NCI-H2081 treated with DMSO at 0.1 percent for 48 hours (cell line): ENCODE measurements at places on chromosomes 12 and 14.
A peak's percentile ranks its signal among the peaks of the same experiment; 100 is the strongest.

DNA sequence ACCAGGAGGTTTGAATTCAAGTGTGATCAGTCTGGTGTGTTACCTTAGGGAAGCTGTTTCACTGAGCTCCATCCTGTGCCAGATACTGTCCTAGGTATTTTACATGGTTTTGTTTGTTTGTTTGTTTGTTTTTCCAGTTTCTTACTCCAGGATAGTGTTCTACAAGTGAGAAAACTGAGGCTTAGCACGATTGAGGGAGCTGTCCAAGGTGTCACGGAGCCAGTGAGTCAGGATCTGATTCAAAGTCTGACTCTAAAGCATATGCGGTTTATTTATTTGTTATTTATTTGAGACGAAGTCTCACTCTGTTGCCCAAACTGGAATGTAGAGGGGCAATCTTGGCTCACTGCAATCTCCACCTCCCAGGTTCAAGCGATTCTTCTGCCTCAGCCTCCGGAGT is 79.7 kb upstream of the GNG2 start:
- DNase-seq, result no peak

DNA sequence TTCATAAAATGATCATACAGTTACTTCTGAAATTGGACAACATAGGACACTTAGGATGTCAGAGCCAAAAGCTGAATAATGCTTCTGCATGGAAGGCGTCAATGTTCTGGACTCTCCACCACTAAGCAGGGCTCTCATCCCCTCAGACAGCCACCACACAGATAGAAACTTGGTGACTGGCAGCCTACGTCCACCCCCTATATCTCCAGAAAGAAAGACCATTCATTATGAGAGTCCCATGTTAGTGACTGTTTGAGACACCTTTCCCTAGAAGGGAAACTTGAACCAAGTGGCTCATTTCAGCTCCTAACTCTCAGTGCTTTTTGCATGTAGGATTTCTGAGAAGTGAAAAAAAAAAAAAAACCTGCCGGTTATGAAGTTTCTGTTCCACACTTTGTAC is 251.0 kb upstream of the FKBP4 start:
- DNase-seq, result no peak

GRCh38 chr14:100192250-100192671 is 32.8 kb upstream of the DEGS2 start:
- DNase-seq, result no peak

DNA sequence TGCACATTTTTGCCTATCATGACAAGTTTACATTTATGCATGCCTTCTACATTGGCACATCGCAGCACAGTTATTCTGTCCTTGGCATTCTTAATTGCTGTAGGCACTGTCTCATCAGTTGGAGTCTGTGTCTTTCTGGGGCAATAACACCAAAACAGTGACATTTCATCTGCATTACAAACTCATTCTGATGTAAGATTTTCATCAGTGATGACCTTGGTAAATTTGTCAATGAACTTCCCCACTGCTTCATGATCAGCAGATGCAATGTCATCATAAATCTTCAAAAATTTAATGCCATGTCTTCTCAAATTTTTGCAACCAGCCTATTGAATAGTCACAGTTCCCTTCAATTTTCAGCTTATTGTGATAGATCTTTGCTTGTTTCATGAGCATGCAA is 85.5 kb downstream of the CAPZA3 start:
- DNase-seq, result no peak

DNA sequence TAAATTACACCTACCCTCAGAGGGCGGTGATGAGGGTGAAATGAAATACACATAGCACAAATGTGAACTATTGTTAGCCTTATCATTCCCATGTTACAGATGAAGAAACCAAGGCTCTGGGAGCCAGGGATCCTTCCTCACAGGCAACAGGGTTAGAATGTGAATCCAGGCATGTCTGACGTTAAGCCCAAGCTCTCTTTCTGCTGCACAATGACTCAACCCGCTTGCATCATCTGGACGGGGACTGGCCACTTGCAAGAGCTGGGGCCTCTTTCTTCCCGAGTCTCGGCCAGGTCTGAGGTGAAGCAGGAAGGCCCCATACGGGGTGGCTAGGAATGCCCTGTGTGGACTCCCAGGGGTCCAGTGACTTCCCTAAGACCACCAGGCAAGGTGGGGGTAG is 105.2 kb downstream of the RBM19 start:
- no peak for DNase-seq

DNA sequence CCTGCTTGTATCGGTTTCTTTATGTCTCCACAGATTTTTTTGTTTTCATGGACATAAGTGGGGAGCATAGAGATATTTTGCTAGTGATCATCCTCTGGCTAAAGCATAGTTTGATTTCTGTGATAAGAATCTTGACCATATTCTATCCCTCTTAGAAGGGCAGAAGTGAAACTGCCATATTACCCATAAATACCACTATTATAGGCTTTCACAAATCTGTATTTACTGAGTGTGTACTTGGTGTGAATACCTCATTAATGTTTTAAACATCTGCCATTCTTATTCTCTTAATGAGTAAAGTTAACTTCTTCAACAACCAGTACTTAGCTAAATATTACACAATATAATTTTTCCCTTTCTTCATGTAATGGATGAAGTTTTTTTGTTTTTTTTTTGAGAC is 16.1 kb downstream of the WNK1 start:
- DNase-seq, result no peak

GRCh38 chr14:99809360-99809759 is 16.1 kb downstream of the EML1 start:
- DNase-seq, result no peak

GRCh38 chr12:56836800-56837663 is 73.9 kb downstream of the HSD17B6 start:
- no peak for DNase-seq

GRCh38 chr14:77554207-77554606 is 55.6 kb upstream of the ISM2 start:
- no peak for DNase-seq

DNA sequence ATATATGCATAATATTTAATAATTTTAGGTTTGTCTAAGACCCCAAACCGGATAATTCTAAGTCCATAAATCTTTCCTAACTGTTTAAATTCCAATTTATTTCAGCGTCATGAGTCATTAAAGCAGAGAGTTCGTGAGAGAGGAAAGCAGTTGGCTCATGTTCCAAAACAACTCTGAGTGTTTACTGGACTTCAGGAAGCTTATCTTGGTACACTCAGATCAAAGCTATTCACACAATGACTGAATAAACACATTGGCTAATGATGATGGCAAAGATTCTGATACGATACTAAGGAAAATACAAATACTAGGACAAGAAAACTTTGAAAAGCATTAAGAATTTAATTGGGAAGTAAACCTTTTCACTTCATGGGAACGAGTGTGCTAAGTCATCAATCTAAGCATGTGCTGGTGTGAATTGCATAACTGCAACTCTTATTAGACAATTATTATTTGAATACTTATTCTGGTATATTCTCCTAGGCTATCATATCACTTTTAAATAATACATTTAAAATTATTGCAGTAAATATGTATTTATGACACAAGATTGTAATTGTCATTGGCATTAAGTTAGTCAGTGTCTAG is 34.8 kb upstream of the CLEC14A start:
- no peak for DNase-seq

DNA sequence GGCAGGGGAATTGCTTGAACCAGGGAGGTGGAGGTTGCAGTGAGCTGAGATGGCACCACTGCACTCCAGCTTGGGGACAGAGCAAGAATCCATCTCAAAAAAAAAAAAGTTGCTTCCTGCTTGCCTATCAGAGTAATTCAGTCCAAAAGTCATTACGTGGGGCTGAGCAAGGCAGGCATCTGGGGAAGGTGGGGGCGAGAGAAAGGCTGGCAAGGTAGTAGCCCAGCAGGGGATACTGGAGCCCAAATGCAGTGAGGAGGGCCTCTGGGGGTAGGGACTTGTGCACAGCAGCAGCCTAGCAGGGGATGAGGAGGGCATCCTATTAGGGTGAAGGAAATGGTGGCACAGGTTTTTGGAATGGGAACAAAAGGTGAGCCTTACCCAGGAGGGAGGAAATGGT is 7.1 kb downstream of the ETFRF1 start:
- no peak for DNase-seq

DNA sequence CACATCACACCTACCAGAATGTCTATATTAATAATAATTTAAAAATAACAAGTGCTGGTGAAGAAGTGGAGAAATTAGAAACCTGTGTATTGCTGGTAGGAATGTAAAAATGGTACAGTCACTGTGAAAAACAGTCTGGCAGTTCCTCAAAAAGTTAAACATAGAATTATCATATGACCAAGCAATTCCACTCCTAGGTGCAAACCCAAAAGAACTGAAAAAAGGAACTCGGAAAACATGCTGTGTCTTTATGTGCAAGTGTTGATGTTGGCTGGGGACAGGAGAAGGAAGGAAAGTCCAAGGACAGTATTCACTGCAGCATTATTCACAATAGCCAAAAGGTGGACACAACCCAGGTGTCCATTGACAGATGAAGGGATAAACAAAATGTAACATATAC is 146.5 kb downstream of the TTC7B start:
- no peak for DNase-seq

DNA sequence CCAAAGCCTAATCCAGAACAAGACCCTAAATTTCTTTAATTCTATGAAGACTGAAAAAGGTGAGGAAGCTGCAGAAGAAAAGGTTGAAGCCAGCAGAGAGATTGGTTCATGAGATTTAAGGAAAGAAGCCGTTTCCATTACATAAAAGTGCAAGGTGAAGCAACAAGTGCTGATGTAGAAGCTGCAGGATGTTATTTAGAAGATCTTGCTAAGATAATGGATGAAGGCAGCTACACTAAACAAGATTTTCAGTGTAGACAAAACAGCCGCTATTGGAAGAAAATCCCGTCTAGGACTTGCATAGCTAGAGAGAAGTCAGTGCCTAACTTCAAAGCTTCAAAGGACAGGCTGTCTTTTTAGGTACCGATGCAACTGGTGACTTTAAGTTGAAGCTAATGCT is 65.4 kb upstream of the AMIGO2 start:
- DNase-seq, result no peak

DNA sequence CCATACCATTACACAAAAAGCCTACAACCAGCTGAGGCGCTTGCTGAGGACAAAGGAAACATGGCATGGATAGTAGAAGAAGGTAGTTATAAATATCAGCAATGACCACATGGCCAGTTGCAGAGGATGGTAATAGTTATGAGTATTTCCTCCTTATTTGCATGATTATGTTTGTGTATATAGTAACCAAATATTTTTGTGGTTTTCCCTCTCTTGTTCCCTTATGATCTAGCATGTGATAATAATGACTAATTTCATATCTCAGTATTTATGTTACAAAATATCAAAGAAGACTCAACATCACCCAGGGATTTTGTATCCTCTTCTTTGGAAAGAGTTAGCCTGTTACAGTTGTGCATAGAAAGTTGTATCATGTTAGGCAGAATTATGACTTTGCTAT is 13.5 kb upstream of the CATSPERB start:
- DNase-seq, result no peak

DNA sequence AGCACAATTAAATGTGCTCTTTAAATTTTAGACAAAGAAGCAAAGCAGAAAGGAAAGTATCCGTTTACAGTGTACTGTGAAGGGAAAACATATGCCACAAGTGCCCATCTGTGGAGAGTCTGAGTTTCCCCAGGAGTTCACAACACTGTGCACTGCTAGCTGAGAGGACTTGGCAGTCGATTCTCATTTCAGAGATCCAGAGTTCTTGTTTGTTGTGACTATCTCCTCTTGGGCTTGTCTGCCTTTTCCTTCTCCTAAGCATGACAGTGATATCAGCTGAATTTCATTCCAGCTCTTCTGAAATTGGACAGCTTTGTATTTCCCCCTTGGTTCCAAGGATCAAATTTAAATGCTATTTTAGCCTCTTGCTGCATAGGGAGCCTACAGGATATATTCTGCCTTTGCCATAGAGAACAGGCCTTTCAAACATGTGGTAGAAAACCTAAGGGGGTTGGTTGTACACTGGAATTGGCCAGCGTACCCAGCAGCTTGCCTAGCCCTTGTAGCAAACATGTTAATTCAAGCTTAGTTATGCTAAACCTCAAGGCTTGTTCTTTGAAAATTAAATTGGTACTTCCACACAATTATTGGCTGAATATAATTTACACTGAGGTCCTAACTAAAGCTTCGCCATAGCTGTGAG is 259.2 kb upstream of the NOVA1 start:
- DNase-seq, result no peak

- DNase-seq, result no peak
These were observed 643 bp downstream of the ZFC3H1 start for GRCh38 chr12:71662849-71663560.

- peak; percentile 80 for DNase-seq
These were observed 20.4 kb upstream of the ATP5MC2 start for GRCh38 chr12:53696285-53696654.

- DNase-seq, result no peak
These were observed 66.0 kb downstream of the BMP4 start for GRCh38 chr14:53890611-53891101.

GRCh38 chr14:50308363-50308915 is 3.6 kb downstream of the L2HGDH start:
- DNase-seq, result no peak

DNA sequence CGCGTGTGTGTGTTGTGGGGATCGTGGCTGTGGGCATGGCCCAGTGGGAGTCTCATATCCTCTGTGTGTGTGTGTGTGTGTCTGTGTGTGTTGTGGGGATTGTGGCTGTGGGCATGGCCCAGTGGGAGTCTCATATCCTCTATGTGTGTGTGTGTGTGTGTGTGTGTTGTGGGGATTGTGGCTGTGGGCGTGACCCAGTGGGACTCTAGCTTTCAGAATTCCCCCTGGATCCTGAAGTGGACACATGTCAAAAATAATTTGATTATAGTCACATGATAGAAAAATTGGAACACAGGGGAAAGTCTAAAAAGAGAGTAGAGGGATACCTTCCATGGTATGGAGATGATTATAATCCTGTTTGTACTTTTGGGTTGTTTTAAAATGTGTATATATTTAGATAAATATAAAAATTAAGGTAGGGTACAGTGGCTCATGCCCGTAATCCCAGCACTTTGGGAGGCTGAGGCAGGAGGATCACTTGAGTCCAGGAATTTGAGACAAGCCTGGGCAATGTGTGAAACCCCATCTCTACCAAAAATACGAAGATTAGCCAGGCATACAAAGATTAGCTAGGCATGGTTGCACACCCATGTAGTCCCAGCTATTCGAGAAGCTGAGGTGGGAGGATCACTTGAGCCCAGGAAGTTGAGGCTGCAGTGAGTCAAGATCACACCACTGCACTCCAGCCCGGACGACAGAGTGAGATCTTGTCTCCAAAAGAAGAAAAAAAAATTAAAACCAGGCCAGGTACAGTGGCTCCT is 11.0 kb downstream of the PAPLN start:
- DNase-seq, result no peak

GRCh38 chr12:49933796-49934195 is 16.7 kb upstream of the AQP2 start:
- no peak for DNase-seq
